ENCODE measurements at places on chromosomes 12 and 14.

DNA sequence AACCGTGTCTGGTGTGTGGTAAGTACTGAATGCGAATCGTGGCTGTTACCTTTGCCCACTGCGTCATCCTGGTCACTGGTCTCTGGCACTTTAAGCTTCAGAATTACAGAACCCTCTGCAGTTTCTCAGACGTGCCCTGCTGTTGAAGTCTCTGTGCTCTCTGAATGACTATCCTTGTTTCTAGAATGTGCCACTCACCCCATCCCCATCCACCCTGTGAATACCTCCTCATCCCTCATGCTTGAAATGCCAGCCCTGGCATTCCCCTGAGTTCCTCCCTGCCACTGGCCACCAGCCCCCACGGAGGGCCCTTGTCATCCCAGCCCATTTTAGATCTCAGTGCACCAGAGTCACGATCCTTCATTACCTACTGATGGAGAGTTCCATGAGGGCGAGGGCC is 21.3 kb downstream of the TPCN1 start:
- DNase-seq = no peak

DNA sequence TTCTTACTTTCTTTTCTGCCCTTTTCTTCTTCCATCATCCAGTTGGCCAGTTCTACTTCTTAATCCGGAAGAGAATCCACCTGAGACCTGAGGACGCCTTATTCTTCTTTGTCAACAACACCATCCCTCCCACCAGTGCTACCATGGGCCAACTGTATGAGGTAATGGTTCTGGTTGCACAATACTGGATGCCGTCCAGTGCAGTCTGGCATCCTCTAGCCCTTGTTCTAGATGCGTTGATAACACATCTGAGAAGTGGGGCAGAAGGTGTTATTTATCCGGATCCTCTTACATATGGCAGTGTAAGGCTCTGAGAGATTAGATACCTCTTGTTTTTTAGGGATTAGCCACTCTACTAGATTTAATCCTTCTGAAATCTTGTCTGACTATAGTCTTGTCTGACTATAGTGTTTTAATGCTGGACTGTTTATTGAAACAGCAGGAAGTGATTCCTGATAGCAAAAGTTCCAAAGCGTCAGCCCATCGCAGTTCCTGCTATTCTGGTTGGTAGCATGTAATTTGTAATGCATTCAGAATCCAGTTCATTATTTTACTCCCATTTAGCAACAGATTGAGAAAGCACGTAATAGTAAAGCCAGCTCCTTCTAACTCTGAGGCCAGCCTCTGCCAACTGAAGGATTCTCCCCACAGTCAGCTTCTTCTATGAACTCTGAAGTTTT is 7.9 kb downstream of the GABARAPL1 start:
- DNase-seq = no peak

DNA sequence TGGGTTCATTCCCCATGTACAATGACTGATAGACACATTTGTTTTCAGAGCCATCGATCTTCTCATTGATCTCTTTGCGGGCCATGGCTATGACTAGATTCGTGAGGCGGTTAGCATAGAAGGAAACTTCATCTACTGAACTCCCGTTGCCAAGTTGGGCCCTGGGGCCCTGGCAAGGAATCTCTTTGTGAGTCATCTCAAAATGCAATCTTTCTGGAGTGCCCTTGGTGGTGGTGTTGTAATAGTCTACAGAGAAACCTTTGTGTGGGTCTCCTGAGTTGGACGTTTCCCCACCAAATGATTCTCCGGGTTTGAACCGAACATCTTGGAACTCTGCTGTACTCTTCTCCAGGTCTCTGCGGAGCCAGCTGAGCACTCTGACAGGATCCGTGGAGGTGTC is 20.4 kb downstream of the AKAP3 start:
- DNase-seq = no peak

DNA sequence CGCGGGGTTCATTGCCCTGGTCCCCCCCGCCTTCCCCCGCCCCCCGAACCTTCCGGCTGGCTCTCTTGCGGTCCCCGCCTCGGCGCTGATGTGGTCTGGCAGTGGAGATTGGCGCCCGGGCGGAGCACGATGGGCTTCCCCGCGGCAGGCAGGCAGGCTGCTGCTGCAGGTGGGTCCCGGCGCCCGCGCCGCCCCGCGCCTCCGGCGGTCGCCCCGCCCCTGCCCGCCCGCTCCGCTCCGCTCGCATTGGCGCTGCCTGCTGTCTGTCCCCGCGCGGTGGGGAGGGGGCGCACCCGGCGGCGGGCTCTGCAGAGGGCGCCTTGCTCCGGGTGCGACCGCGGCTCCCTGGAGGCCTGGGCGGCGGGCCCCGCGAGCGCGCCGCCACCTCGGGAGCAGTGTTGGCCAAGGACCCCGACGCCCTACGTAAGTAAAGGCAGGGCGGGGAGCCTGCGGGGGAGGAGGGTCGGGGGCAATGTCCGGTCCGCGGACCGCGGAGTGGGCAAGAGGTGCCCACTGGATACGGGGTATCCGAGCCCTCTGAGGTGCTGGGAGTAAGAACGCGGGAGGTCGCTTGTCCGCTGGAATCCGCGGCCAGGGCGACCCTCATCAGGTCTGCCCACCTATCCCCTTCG is at the start of gene AKAP5:
TSS of gene AKAP5 (plus strand) at position 309 of the 632 bp plus-strand sequence. CDS start 2,896 bp downstream, outside the sequence.
- DNase-seq = peak; percentile 82

- DNase-seq = no peak
Observed at GRCh38 chr14:101007765-101008164, 104.2 kb upstream of the RTL1 start.

DNA sequence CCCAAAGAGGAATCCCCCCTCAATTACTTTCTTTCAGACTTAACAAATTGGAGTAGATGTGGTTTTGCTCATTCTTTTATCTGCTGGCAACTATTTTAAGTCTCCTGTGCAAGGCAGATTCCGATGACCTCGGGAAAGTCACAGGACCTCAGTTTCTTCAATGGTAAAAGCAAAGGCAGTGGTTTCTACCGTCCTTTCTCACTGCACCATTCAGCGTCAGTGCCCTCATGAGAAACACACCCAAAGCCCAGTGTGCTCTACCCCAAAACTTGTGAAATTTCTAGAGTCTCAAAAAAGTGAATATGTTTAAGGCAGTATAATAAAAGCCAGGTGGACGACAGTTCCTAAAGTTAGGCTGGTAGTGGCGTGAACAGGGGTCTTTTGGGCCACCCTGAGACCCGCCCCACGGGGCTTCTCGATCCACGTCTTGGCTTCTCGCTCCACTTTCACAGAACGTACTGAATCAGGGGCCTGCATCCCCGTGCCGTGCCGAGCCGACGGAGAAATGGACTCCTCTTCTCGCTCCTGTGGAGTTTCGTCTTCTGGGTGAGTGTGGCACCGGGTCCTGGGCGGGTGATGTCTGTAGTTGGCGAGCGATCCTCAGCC is 1.3 kb upstream of the ARHGAP5 start:
- no peak for DNase-seq

- DNase-seq = no peak
Observed at GRCh38 chr12:87870061-87870460, 159.1 kb downstream of the C12orf50 start.

DNA sequence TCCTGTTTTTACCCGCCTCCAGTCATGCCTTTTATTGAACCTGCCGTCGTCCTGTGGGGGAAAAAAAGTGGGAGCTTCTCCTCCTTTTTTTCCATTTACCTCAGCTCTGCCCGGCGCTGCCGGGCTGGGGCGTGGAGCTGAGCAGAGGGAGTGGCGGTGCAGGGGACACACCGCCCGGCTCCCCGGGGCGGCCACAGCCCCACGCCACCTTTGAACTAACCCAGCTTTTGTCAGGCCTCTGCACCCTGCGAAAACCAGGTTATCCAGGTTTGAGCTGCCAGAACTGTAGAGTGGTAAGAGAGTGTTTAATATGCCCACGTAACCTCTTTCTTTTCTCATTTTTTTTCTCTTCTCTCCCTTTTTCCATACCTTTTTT is 161.0 kb upstream of the FKBP4 start:
- no peak for DNase-seq

- no peak for DNase-seq
Observed at GRCh38 chr12:291153-291723, 28.6 kb upstream of the SLC6A13 start.

GRCh38 chr14:101223561-101224162 is 320.1 kb upstream of the RTL1 start:
- DNase-seq = peak; percentile 5

GRCh38 chr12:108854451-108855283 is 2.7 kb downstream of the SSH1 start:
- no peak for DNase-seq

DNA sequence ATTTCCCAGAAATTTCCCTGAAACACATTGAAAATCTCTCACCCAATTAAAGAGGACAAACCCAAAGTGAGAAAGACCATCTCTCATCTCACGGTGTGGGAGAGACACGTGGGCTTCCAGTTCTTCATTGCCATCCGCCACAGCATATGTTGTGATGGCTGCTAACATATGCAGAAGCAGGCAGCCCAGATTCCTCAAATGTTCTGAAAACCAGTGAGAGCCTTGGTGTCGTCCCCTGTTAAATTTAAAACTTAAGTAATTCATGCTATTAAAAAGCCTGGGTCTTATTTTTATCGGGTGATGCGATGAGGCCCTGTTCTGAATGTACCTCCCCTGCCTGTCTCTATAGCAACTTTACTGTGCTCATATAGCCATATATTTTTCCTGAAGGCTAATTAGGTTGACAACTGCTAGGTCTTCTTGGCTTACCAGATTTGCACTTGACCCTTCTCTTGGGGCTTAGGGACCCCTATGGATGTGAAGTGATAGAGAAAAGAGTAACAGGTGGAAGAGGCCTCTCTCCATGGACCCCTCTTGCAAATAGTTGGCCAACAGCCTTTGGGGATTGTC is 2.8 kb upstream of the FGF6 start:
- DNase-seq = no peak

DNA sequence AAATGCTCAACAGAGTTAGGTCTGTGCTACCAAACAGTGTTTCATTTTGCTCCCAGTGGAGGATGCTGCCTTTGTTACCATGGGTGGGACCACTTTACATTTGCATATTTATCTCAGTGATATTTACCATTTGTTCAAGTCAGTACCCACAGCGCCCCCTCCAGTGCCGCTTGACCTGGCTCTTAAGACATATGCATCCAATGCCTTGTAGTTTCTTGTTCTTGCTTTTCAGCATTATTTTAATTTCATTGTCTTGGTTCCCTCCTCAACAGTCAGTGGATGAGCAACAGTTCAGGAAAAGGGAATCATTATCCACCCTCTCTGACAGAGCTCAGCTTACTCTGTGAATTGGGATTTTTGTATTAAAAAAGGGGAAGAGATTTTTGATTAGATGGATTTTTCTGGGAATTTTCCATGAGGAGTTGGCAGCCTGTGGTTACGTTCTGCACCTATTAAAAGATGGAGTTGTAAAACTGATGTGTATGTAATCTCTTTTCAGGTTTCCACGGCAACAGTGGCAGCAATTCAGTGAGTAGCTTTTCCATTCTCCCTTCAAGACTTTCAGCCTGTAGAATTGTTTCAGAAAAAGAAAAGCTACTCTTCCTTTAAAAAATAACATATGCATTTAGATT is 240.5 kb upstream of the DAAM1 start:
- no peak for DNase-seq

GRCh38 chr14:23054000-23054811 is 3.1 kb downstream of the CDH24 start:
- no peak for DNase-seq

DNA sequence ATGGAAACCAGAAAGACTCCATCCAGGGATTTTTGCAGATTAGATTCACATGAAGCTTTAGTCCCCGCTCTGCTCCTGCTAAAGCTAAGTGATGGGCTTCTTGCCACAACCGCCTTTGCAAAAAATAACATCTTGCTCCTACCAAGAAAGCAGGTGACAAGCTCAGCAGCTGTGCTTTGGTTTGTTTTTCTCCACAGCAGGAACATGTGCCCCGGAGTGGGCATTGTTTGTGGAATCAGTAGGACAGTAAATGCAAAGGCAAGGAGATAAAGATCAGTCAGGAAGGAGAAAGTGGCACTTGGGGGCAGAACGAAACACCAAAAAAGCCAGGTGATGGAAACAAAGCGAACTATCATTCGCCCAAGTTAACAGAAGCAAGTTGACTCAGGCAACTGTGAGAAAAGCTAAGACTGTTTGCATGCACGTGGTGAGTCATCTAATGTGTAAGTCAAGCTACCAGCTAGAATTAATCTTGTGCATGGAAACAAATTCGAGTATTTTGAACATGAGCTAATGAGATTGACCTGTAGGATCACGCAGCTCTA is 165.5 kb upstream of the PLXNC1 start:
- DNase-seq = no peak

- DNase-seq = no peak
Observed at GRCh38 chr12:70185301-70185700, 57.9 kb upstream of the CNOT2 start.

GRCh38 chr14:34684578-34684977 is 29.8 kb downstream of the CFL2 start:
- no peak for DNase-seq

DNA sequence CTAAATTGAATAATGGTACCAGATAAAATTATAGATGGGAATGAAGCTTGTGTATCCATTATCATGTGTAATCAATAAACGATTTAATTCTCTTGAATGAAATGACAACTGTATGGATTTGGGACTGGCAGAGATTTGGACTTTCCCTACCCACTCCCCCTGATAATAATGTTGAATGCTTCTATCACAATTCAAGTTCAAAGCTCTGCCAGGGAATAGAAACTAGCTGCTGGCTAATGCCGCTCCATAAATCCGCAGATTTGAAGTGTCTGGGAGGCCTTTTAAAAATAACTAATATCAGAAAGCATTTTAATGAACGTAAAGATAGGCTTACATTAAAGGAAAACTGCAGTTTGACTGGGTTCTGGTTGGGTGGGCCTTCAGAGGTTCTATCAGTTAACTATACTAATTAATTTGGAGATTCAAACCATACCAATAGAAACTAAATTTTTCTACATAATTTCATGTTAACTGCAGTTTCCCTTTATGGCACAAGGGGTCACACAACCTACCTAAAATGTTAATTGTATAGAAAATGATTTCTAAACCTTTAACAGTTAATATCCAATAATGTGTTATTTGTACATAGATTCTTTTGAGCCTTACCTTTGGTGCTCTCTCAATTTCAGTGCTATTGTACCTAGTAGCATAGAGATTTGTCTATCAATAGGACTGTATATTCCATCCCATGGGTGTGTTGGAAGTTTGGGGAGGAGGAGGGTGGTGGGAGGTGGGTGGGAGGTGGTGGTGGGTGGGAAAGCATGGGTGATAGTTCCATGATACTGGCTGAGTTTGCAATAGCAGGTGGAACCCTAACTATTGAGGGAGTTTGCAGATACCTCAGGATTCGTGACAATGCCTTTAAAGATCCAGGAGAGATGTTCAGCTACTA is 4.9 kb downstream of the HNRNPA1 start:
- no peak for DNase-seq

DNA sequence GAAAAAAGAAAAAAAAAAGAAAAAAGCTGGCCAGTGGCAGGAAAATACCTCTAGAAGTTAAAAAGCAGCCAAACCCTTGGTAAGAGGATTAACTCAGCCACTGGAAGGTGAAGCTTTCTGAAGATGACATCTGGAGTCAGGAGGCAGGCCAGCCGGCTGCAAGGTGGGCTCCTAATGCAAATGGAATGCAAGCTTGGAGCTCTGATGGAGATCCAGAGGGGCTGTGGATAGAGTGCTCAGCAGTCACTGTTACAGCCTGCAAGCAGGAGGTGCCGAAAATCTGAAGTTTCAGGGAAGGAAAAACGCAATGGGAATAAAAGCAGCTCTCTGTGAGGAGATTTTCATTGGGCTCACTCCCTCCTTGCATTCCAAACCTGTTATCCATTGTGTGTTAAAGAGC is 41.0 kb downstream of the GSC start:
- DNase-seq = no peak

Measured in mesothelial cell of epicardium (in vitro differentiated cells).